ENCODE measurements at places on chromosomes 2 and 18.

DNA sequence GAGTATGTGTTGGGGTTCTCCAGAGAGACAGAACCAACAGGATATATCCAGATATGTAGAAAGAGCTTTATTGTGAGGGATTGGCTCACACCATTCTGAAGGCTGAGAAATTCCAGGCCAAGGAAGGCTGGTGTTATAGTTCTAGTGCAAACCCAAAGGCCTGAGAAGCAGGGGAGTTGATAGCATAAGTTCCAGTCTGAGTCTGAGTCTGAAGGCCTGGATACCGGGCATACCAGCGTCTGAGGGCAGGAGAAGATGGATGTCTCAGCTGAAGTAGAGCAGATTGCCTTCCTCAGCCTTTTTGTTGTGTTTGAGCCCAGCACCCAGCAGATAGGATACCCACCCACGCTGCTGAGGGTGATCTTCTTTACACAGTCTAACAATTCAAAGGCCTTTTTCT, 211.7 kb upstream of the RASGRP3 start:
- DNase-seq: no peak

DNA sequence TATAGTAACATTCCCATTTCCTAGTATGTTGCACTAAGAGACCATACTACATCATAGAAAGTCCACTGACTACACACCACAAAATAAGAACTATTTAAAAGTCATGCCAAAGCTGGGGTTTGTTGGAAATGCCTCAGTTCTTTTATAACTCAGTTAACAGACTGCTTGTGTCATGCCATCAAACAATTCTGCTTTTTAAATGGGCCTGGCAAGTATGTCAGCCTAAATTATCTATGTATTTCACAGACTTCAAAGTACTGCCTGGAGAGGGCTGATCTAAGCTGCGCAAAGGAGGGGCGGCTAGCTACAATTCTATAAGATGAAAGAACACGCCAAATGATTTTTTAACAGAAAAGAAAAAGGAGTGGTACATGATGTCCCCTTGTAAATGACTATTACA, 49.6 kb downstream of the FARSB start:
- DNase-seq: no peak

DNA sequence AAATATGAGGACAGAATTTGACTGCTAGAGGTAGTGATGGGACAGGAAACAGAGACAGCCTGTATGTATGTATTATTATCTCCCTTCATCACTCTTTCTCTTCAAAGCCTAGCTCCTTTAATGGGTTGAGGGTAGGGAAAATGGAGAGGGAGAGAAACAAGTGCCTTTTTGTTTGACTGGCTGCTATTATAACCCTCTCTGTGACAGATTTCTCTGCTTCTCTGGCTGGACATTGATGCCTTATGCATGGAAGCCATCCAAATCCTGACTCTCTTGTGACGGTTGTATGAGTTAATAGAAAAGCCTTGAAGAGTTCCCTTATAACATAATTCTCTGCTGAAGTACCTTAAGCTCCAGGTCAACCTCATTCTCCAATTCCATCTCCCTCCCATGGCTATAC, 118.5 kb upstream of the COL5A2 start:
- DNase-seq: no peak

DNA sequence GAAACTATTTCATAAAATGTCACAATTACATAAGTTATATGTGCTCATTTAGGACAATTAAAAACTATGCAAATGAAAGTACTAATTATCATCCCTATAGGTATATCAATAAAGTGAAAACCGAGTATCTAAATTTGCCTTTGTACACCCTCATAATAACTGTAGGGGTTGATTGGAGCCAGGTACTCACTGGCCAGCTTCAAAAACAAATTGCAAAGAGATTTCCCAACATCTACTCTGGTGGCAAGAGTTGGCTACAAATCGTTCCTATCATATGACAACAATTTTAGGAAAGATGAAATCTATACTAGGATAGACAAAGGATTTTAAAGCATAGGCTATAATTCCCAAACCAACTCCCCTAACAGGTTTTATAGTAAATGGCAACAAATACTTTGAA, 556.4 kb downstream of the LRRTM4 start:
- no peak for DNase-seq

DNA sequence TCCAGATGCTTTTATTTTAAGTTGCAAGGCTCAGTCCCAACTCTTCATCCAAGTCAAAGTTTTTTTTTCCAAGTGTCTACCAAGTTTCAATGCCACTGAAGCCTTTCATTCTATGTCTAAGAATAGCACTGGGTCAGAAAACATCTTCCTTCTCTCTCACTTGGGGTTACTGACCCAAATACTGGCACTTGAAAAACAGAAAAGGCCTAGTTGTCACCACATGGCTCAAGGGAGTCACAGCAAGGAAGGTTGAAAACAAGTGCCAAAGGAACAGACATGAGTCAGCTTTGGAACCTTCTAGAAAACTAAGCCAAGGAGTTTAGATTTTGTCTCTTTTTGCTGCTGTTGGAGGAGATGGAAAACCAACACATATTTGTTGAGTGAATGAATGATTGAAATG, 146.5 kb downstream of the COPS8 start:
- DNase-seq: no peak

GRCh38 chr2:105005181-105005951, 32.5 kb upstream of the MRPS9 start:
- peak; percentile 47 for DNase-seq

DNA sequence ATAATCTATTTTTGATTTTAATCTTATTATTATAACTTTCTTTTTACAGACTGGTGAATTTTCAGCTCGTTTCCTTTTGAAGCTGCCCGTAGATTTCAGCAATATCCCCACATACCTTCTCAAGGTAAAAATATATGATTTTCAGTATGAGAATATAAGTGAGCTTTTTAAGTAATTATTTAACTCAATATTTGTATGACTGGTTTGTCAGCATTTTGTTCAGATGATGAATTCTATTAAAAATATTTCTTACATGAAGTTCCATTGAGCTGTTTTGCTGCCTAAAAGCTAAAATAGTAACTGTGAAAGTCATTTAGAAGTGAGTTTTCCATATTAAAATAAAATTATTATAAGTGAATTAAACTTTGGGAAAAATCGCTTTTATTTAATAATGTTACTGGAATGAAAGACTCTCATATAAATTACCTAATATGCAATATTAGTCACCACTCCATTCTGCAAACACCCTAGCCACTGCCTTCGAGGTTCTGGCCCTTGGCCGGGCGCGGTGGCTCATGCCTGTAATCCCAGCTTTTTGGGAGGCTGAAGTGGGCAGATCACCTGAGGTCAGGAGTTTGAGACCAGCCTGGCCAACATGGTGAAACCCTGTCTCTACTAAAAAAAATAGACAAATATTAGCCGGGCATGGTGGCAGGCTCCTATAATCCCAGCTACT, 155.3 kb downstream of the BABAM2 start:
- DNase-seq: no peak

DNA sequence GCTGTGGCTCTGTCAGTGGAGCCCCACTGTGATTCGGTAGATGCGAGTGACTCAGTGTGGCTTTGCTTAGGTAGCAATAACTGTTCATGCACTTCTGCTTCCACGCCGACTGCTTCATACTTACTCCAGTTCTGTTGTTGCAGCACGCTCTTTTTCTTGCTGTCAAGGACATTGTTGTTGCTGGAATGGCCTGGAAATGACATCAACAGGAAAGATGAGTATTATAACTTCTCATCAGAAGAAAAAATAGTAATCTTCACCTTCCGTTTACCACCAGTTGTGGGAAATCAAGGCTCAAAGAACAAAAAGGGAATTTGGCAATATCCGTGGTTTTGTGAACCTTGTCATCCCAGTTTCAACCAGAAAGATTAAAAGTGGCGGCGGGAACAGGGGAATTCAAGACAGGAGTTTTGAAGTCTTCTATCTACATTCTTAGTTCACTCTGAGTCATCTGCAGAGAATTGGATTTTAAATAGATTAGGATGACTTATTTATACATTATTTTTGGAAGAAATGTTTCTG, 8.3 kb downstream of the TM4SF20 start:
- no peak for DNase-seq

- DNase-seq: no peak
Observed at GRCh38 chr2:9484533-9484932, 10.2 kb downstream of the IAH1 start.

GRCh38 chr2:6963727-6964126, 46.5 kb downstream of the RNF144A start:
- no peak for DNase-seq

GRCh38 chr2:227205701-227206100, 41.3 kb downstream of the COL4A3 start:
- DNase-seq: no peak

DNA sequence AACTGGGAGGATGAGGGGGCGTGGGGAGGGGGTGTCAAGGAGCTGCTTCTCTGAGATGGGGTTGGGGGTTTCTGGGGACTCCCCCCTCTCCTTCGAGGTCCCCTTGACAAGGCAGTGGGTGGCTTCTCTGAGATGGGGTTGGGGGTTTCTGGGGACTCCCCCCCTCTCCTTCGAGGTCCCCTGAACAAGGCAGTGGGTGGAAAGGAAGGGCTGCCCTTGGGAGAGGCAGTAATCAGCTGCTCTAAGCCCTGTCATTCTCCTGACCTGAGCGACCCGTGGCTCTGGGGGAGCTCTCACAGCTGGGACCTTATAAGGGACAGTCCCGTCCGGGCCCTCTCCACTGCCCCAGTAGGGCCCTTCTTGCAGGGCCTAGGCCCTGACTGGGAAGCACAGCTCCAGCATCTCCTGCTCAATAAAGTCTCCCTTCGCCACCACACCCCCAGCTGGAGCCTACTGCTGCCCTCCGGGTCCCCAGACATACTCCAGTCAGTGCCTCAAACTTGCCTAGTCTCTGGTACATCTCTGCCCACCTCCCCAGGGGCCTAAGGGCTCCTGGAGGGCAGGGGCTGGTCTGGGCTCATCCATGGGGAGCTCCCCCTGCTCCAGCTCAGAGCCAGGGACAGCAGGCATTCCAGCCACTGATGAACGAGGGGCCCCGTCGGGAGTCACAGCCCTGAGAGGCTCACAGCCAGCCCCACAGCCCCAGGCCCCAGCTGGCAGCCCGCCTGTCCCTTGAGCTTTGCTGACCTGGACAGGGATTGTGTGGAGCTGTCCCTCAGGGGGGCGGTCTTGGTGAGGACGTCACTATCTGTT, 2.8 kb downstream of the GAREM2 start:
- no peak for DNase-seq

GRCh38 chr18:79258447-79258846, 137.3 kb upstream of the NFATC1 start:
- DNase-seq: no peak

DNA sequence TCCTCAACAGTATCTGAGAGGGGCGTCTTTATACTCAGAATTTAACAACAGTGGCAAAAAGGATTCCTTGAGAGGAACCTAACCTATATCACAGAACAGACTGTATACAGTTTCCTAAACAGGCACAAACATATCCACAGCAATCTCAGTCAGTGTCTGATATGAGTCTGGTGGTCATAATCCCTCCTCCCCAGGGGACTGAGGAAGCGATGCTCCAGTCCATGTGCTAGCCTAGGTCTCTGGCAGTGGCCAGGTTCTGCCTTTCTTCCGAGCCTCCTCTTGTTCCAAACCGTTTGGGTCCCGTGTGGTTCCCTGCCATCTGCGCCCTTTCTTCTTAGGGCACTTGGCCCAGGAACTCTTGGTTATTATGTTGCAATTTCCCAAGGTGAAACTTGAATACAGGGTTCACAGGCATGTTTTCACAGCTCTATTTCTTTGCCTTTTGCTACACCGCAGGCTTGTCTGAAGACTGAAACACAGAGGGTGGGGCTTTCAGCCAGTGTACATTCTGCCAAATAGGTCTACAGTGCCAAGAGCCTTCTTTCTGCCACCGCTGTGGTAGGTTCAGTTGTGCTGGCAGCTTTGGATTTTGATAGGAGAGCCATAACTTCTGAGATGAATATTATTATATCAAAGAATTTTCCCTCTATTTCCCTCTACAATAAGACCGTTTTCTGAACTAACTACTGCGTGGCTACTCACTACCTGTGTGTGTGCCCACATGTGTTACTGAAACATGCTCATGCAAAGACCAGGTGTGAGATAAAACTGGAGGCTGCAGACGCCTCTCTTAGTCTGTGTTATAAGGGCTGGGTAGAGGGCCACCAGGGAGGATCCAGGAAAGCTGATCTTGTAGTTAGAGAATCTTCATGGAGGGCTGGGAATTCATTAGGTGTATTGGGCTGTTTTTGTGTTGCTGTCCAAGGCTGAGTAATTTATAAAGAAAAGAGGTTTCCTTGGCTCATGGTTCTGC, 75.0 kb upstream of the HAAO start:
- no peak for DNase-seq

DNA sequence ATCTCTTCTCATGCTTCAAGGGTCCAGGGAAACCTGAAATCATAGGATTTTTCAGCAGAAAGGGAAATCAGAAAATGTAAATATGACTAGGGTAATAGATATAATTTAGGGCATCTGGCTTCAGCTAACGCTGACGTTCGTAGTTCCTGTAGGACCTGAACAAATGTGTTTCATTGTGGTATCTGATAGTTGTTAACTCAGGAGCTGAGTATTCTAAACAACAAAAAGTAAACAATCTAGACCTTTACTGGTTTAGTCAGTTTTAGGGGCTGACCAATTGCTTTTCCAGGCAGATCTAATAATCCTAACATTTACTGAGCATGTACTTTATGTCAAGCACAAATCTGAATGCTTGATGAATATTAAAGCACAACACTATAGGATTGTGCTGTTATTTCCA, 114.8 kb downstream of the GALNT1 start:
- DNase-seq: no peak

GRCh38 chr2:240815761-240816583, 4.0 kb downstream of the KIF1A start:
- DNase-seq: no peak

GRCh38 chr2:2013476-2013875, 269.2 kb upstream of the PXDN start:
- DNase-seq: no peak

GRCh38 chr2:24083567-24084385, 858 bp downstream of the TP53I3 start:
- DNase-seq: peak; percentile 80

- DNase-seq: no peak
Observed at GRCh38 chr2:65320946-65321345, 93.3 kb downstream of the ACTR2 start.

- no peak for DNase-seq
Observed at GRCh38 chr2:120177001-120177621, 46.1 kb downstream of the TMEM185B start.

DNA sequence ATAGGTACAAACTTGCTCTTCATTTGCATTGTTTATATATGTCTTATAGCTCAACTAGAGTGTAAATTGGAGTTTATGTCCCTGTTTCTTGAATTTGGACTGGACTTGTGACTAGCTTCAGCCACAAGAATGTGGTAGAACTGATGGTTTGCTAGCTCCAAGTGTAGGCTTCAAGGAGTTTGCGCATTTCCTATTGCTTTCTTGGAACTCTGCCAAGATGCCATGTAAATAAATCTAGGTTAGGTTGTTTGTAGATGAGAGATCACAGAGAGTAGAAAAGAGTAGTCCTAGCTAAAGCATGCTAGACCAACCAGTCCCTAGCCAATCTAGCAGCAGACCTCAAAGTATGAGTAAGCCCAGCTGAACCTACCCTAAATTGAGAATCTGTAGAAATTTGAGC, 183.0 kb upstream of the CYP26B1 start:
- peak; percentile 55 for DNase-seq

- DNase-seq: no peak
Observed at GRCh38 chr2:105634198-105634597, 110.5 kb upstream of the NCK2 start.

GRCh38 chr2:29010946-29011345, 29.8 kb downstream of the TOGARAM2 start:
- no peak for DNase-seq

Data from NCI-H1105 treated with DMSO at 0.1 percent for 48 hours (cell line).